Epithelial cell of proximal tubule (primary cell): ENCODE measurements at places on chromosomes 12 and 14. TPM values are rescaled to one million over a fixed set of nuclear protein-coding genes. Genes with fewer than 3 reads are reported as not detected.

The GZMB gene
- not detected in 2 replicates for total RNA-seq

DNA sequence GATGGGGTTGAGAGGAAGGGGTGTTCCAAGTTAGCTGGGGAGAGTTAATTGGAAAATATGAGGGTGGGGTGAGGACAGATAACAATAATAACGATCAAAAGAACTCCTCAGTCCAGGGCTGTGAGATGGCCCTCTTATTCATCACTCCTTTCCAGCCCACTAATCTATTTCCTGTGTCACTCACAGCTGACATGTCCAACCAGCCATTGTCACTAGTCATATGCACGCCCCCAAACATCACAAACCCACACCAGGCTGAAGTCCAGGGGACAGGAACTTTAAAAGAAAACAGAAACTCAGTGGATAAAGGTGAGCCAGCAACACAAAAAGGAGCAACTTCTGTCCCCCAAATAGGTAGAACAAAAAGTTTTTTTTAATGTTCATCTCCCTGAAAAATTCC lies 911 bp downstream of the CALCOCO1 start:
- DNase-seq = no peak

- DNase-seq = no peak
Observed at GRCh38 chr14:57485635-57486034, 8.0 kb downstream of the CCDC198 start.

DNA sequence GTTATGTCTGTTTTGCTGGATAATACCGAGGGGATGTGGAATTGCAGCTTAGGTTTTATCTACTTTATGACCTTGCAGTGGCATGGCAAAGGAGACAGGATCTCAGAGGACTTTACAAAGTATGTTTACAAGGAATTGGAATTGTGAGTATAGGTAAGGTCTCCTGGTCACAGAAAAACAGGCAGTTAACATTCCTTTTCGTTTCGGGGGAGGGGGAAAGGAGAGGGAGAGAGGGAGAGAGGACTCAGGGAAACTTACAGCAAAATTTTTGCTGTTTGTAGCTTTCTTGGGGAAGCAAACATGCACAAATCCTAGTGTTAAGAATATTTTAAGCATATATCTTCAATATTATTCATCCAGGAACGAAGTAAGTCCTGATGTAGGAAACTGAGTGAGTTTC lies 590.5 kb upstream of the LRFN5 start:
- no peak for DNase-seq

- DNase-seq = no peak
Observed at GRCh38 chr12:55755246-55755645, 12.3 kb downstream of the GDF11 start.

GRCh38 chr14:100771121-100771800 lies 44.6 kb downstream of the DLK1 start:
- DNase-seq = no peak

DNA sequence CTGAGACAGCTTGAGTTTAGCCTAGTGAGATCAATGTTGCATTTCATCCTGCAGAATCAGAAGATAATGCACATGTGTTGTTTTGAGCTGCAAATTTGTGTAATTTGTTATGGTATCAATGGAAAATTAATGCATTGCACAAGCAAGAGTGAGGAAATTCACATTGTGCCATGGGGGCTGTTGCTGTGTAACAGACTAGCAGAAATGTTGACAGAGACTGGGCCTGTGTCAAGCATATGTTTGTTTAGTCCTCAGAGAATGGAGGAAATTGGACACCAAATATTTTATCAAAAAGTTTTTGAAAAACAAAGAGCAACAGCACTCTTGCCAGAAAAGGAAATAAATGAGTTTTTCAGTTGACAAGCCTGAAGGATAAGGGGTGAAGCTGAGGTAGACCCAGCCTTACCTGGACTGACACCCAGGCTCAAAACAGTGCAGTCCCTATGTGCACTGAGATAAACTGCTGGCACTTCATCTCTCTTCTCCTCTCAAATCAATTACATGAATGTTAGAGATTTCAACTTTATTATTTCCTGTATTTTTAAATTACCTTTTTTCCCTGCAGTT lies 1150.0 kb downstream of the FSCB start:
- DNase-seq = no peak

- no peak for DNase-seq
Observed at GRCh38 chr14:96194657-96195431, 9.8 kb upstream of the BDKRB2 start.

The TAS2R30 gene
- total RNA-seq = 0.07 and 0.12 TPM in 2 replicates

- no peak for DNase-seq
Observed at GRCh38 chr12:130128790-130129735, 33.2 kb upstream of the FZD10 start.

GRCh38 chr12:103773109-103773910 lies 67.7 kb downstream of the NT5DC3 start:
- no peak for DNase-seq

GRCh38 chr12:57090924-57091637 lies 2.2 kb downstream of the NAB2 start:
- no peak for DNase-seq

The DDN gene
- total RNA-seq = 0.14 and 0.29 TPM in 2 replicates

The PAWR gene
- total RNA-seq = 86.2 and 110 TPM in 2 replicates

DNA sequence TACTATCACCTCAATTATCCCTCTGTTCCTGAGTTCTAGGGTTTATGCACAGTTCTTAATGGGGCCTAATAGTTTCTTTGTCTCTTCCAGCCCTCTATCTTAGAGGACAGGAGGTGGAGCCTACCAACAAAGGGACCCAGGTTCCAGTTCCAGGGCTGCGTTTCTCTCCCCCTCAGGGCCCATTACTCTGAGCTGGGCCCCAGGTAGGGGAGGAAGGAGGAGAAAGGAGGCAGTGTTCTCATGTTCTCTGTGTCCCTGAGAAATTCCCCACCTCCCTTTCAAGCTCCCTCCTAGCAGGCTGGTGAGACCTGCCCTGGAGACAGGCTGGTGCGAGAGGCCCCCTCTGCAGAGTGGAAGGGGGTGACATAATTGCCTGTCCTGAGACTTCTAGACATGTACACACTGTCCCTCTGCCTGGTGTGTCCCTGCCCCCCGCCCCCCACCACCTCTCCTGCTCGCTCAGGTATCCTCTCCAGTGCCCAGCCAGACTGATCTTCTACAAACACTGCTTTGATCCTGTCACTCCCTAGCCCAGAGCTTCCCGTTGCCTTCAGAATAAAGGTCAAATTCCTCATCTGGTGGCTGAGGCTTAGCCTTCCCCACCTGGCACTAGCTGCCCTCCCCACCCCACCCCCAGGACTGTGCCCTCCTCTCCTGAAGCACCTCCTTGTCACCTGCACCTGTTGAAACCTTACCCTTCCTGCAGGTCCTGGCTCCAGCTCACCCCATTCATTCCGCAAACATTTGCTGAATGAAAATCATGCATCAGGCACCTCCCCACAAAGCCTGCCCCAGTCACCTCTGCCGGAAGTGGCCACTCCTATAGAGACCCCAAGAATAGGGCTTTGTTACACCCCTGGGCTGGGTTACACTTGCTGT lies 21.1 kb upstream of the KRT8 start:
- no peak for DNase-seq

- DNase-seq = no peak
Observed at GRCh38 chr14:93002851-93003298, 79.9 kb downstream of the CHGA start.

- DNase-seq = no peak
Observed at GRCh38 chr14:68491793-68492192, 301.1 kb downstream of the ZFP36L1 start.
